ENCODE measurements at places on chromosomes 4 and X. TPM values are rescaled to one million over a fixed set of nuclear protein-coding genes. Genes with fewer than 3 reads are reported as not detected.
A peak's percentile ranks its signal among the peaks of the same experiment; 100 is the strongest.

DNA sequence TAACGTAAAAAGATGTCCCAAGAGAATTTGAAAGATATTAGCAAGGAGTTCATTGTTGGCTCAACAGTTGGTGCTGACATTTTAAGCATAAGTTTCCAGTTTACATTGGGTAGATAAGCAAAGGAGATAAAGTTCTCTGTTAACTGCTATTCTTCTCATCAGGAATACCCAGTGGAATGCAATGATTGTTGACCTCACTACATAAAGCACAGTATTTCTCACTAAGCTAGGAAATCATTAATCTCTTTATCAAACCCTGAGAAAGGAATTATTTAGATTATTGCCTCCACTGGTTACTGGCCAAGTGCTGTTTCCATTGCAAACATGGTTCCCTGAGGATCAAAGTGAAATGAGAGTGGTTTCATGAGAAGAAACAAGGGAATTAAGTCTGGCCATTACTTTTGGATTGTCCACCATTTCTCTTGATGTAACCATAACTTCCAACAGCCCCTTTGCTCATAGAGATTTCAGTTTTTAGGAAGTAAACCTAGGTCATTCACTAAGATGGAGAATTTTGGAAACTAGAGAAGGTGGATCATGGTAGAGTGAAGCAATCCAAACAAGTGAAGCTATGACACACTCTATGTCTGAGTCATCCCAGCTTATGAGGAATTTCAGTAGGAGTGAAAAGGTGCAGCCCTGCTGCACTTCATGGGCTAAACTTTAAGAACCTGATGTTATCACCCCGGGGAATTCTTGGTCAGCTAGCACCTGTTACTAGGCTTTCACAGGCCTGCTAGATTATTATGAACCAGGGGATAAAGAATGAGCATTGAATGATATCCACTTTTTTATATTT is 163.4 kb downstream of the AREG start:
- DNase-seq, result peak; percentile 29

GRCh38 chr4:172061204-172061603 is 248.0 kb downstream of the GALNTL6 start:
- DNase-seq, result no peak

- peak; percentile 41 for DNase-seq
Observed at GRCh38 chrX:70087857-70088630, 25.8 kb downstream of the OTUD6A start.

NPY1R gene
- 1.6 TPM for total RNA-seq

DNA sequence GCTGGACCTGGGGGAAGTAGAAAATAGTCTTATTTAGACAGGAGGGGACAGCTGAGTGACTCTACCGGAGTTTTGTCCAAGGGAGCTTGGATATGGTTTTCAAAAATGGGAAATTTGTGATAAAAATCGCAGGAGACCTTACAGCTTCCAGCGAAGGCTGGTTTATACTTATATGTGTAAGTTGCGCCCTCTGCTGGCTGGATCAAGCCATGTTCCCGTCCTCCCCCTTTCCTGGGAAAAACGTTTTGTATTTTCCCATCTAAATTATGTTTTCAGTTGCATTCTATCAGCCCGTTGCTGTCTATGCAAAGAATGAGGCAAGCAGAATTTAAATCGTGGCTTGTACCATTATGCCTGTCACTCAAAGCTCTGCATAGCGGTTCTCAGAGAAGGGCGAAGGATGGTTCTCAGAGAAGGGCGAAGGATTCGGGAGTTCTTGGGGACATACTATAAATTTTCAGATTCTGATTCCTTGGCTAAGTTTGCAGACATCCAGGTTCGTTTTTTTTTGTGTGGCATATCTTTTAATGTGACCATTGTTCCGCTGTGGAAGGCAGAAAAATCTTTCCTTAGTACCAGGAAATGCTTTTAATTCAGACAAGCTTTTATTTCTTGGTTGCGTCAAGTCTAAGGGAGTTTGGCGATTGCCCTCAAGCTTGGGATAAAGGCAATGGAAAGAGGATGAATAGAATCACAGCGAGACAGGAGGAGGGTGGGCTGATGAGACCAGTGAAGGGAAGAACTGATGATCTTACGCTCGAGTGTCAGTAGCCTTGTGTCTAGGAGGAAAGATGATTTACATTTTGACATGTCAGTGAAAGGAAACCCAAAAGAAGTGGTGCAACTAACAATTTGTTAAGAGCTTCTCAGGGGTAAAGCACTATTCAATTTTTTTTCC is 128.5 kb upstream of the ARX start:
- DNase-seq, result peak; percentile 61

DNA sequence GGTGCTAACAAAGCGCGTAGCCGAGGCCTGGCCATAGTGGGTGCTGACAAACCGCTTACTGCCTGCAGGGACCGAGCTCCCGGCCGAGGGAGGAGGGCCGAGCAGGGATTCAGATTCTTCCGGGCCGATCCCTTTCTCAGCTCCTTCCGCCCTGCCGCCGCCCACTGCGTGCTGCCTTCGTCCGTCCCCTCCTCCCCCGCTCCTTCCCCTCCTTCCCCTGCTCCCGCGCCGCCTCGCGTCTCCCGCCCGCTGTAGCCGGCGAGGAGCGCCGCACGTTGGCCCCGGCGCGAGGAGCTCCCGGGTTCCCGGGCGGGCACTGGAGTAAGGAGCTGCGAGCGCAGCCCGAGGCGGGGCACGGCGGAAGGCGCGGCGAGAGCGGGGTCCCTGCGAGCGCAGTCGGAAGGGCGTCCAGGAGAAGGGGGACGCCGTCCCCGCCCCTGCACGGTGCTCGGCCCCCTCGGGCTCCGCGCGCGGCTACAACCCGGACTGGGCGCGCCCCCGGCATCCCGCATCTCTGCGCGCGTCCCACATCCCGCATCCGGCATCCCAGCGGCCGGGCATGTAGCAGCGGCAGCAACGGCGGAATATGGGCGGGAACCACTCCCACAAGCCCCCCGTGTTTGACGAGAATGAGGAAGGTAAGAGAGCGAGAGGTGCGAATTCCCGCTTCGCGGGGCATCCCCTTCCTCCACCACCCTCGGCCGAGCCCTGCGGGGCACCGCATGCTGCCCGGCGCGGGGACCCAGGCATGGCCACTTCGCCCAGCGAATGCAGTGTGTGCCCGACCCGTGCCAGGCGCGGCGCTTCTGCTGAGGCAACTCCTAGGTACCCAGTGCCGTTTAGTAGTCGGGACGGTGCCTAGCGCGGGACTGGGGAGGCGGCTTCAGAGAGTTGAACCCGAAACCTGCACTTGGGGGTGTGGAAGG is at the start of gene STK32B:
STK32B (plus strand) TSS at position 203 of the 926 bp plus-strand sequence.
- DNase-seq, result peak; percentile 74

- DNase-seq, result peak; percentile 75
Observed at GRCh38 chr4:113444386-113444785, 317.2 kb downstream of the CAMK2D start.

DNA sequence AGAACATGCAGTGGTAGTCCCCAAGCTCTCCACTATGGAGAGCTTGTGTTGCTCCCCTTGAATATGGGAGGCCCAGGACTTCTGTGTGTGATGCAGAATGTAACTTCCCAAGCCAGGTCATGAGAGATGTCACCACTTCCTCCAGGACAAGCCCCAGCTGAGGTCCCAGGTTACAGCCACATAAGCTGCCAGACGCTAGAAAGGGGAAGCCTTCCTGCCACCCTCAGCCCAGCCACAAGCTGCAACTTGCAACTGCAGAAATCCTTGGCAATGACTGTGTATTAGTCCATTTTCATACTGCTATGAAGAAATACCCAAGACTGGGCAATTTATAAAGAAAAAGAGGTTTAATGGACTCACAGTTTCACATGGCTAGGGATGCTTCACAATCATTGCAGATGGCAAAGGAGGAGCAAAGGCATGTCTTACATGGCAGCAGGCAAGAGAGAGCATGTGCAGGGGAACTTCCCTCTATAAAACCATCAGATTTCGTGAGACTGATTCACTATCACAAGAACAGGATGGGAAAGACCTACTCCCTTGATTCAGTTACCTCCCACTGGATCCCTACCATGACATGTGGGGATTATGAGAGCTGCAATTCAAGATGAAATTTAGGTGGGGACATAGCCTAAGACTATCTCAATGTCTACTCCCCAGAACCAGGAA is 91.5 kb upstream of the DHX15 start:
- DNase-seq, result no peak

- DNase-seq, result peak; percentile 69
Observed at GRCh38 chr4:128979934-128980333, 113.4 kb downstream of the SCLT1 start.

STK32B gene
- total RNA-seq, result 1.3 TPM

PDLIM3 gene
- 96.6 TPM for total RNA-seq

GRCh38 chr4:25221377-25221776 is 12.5 kb upstream of the PI4K2B start:
- no peak for DNase-seq

FATE1 gene
- not detected for total RNA-seq

GRCh38 chrX:137746289-137746688 is 180.4 kb downstream of the ZIC3 start:
- no peak for DNase-seq

- no peak for DNase-seq
Observed at GRCh38 chrX:91137883-91138282, 296.8 kb upstream of the PABPC5 start.

DNA sequence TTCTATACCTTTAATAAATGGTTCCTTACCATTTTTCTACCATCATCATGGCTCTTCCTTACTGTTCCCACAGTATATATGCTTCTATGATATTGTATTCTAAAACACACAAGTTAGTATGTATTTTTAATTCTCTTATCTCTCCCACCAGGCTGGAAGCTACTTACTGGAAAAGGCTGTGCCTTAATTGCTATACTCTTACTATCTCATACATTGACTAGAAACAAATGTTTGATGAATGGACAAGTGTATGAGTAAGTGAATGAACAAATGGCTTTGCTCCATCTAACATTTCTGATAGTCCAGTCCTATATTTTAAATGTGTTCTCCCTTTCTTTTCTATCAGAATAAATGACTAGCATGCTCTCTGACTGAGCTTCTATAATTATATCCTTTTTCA is 320.8 kb upstream of the RASGEF1B start:
- no peak for DNase-seq

DNA sequence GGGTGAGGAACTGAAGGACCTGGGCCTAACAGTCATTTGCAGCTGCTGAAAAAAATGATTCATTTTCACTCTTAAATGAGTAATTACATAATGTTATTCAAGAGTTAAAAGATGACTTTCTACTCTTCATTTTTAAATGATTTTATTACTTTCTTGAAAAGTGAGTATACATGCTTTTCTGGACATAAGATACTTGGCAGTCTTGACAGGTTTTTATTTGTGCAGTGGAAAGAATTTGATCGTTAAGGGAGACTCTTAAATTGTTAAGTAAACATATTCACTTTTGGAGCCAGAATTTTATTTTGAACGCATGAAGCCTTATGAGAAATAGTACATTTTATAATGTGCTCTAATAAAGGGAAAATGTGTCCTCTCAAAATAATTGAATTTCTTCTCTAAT is 245.7 kb downstream of the TENM3 start:
- DNase-seq, result no peak

DNA sequence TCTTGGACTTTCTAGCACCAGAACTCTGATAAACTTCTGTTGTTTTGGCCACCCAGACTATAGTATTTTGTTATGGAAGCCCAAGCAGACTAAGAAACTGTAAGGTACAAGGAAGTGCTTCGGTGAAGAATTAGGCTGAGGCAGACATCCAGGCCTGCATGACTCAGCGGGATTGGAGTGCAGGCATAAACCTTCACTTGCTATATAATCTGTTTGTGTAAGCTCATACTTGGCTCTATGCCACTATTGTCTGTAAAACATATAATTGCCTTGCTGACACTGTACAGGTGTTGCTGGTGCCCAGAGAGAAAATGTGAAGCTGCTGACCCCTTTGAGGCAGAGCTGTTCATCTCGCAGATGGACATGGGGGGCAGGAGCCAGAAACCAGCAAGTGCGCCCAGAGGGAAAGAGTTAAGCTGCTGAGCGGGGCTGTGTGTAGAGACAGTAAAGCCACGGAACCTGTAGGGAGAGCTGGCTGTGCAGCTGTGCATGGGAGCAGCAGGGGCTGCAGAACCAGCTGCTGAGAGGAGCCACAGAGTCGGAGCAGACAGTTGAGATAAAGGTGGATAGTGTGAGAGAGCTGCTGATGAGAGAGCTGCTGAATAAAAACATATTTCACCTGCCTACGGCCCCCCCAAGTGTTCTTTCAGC is 96.2 kb downstream of the RBM46 start:
- DNase-seq, result no peak

MAGED2 gene
- 235 TPM for total RNA-seq

GRCh38 chrX:15143050-15143824 is 126.6 kb downstream of the ASB9 start:
- DNase-seq, result peak; percentile 32

GRCh38 chr4:5256421-5256820 is 205.1 kb downstream of the STK32B start:
- DNase-seq, result no peak

GRCh38 chrX:23888887-23889501 is 18.7 kb downstream of the APOO start:
- peak; percentile 65 for DNase-seq

- no peak for DNase-seq
Observed at GRCh38 chr4:143348233-143349077, 11.8 kb downstream of the GAB1 start.

DNA sequence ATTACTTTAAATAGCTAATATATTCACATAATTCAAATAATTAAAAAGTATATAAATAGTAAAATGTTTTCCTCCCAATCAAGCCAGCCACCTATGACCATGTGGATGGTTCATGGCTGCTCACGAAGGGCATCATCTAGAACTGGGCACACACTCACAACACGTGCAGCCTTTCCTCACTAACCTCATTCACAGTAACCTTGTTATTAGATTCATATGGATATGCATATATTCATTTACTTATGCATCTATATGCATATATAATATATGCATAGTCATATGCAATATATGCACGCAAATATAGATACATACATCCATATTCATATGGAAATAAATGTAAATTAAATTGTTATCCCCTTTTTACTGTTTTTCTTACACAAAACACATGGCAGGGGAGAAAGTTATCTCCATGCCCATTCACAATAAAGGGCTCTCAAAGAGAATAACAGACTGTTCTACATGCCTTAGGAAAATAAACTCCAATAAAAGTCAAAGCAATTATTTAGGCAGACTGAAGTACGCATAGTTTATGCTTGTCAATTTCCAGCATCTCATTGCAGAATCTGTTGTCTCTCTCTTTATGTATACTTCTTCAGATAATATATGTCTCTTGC is 163.9 kb upstream of the ADGRL3 start:
- DNase-seq, result no peak

- no peak for DNase-seq
Observed at GRCh38 chrX:50707955-50708699, 105.9 kb downstream of the SHROOM4 start.

DNA sequence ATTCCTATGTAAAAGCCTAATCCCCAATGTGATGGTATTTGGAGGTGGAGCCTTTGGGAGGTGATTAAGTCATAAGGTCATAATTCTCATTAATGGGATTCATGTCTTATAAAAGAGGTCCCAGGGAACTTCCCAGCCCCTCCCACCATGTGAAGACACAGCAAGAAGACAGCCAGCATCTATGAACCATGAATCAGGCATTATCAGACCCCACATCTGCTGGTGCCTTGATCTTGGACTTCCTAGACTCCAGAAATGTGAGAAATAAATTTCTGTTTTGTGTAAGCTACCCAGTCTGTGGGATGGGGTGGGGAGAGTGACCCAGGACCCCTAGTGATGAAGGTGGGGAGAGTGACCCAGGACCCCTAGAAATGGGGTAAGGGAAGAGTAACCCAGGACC is 6.1 kb upstream of the DAPP1 start:
- no peak for DNase-seq

GRCh38 chrX:11535156-11535919 is 130.4 kb downstream of the ARHGAP6 start:
- peak; percentile 16 for DNase-seq

- DNase-seq, result peak; percentile 16
Observed at GRCh38 chr4:57190601-57191481, 80.7 kb upstream of the IGFBP7 start.

TRO gene
- total RNA-seq, result 17.1 TPM

Data from fibroblast of villous mesenchyme (primary cell).